CD8-positive, alpha-beta memory T cell (primary cell): ENCODE measurements at places on chromosomes 2 and 18. TPM values are rescaled to one million over a fixed set of nuclear protein-coding genes. Genes with fewer than 3 reads are reported as not detected.

- H3K27me3 ChIP-seq, result peaks cover 1% of the 10 kb centered on the region
- peaks cover 4% of the 10 kb centered on the region for H3K4me1 ChIP-seq
- H3K36me3 ChIP-seq, result no peaks in the 10 kb centered on the region
- H3K4me3 ChIP-seq, result no peak overlapping the region
- DNase-seq, result no peak
These were observed 25.9 kb upstream of the GPR17 start for GRCh38 chr2:127619877-127620705.

DNA sequence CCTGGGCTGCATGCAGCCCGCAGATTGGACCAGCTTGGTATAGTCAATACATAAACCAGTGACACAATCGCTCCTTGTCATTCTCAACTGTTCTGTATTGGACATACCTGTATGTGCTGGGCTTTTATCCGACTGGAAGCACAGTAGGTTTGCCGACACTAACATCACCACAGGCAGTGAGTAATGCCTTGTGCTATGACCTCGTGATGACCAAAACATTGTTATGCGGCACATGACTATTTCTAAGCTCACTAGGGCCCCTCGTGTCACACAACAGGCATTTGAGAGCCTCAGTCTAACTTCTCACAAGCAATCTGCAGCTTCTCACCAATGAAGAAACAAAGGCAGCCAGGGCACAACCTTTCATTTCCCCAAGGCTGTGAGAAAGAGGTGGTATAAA lies 320.8 kb downstream of the AFF3 start:
- no peaks in the 10 kb centered on the region for H3K27me3 ChIP-seq
- H3K4me1 ChIP-seq, result no peaks in the 10 kb centered on the region
- no peak overlapping the region for H3K4me3 ChIP-seq
- H3K27ac ChIP-seq, result no peak overlapping the region
- H3K36me3 ChIP-seq, result no peaks in the 10 kb centered on the region
- DNase-seq, result no peak

- no peak overlapping the region for H3K4me3 ChIP-seq
- H3K27ac ChIP-seq, result no peak overlapping the region
- H3K4me1 ChIP-seq, result no peaks in the 10 kb centered on the region
- no peak for DNase-seq
These were observed 118.5 kb upstream of the ALPP start for GRCh38 chr2:232260075-232260474.

GRCh38 chr2:6523476-6523875 lies 342.2 kb downstream of the CMPK2 start:
- H3K27me3 ChIP-seq, result no peaks in the 10 kb centered on the region
- no peak for DNase-seq
- H3K27ac ChIP-seq, result no peak overlapping the region

Gene IL1R2
- total RNA-seq, result 0.85 TPM

Gene UGT1A10
- not detected for total RNA-seq

Gene MDH1B
- 0.81 TPM for total RNA-seq
